SK-N-SH (cell line): ENCODE measurements at places on chromosomes 3 and 15.

DNA sequence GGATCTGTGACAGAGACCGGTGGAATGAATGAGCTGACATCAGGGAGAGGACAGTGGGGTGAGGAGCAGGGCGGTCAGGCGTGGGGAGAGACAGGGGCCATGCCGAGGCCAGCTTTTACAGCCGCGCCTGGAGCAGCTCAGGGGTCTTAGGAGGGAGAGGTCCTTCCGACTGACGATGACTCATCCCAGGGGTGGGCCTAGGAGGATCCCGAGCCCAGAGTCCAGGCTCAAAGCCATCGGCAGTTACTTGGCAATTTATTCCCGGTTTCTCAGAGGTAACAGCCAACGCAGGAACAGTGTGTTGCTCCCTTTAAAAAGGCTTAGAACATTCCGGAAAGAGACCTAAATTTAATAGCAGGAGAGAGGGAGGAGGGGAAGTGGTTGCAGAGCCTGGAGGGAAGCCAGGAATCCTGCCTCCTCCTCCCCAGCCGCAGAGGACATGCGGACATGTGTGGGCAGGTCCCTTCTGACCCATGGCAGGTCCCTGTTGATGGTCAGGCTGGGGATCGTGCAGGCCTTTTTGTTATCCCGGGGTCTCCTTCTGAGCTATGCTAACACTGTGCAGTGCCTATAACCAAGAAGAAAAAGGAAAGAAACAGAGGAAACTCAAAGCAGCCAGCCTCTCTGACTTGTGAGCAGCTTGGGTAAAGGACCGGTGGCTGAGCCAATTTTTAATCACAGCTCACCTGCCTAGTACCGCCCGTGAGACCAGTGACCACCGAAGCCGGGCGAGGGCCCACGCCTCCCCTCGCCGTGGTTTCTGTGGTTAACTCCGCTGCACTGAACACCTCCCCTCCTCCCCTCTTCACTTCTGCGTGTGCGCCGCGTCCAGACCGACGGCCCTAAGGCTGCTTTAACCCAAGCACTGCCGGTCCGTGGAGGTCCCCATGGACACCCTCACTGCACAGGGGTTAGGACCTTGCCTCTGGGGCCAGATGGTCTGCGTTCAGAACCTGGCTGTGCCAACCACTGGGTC is 392.4 kb upstream of the PROK2 start:
- no peak for DNase-seq

GRCh38 chr3:131326307-131326706 is 55.3 kb upstream of the NUDT16 start:
- DNase-seq: no peak

DNA sequence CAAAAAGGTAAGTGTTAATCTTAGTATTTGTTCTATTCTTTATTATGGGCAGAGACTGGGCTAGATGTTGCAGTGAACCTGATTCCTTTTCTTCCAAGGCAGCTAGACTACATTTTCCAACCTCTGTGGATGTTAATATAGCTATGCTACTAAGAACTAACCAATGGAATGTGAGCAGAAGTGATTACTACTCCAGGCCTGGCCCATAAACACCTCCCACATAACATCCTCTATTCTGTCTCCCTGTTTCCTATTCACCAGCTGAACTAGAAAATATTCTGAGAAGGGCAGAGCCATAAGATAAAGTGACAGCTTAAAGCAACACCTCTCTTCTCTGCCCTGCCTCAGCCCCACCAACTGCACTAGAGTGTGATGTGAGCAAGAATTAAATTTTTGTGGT is 29.4 kb downstream of the CD200R1L start:
- no peak for DNase-seq

- DNase-seq: no peak
Measured at GRCh38 chr3:12408984-12409683, 75.1 kb upstream of the TSEN2 start.

DNA sequence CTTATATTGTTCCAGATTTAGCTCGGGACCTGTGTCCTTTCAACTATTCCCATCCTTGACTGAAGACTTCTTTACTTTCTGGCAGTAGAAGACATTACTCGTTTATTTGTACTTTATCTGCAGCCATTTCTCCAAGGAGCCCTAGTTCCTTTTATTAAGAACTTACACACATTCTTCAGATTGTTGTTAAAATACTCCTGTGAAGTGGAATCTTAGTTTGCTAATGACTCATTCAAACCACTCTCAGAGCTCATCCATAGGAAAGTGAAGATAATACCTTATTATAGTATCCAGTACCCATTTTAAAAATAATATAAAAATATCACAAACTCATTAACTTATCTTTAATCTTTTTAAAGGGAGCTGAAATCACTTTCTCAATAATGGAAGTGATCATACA is 63.5 kb downstream of the C3orf70 start:
- no peak for DNase-seq

DNA sequence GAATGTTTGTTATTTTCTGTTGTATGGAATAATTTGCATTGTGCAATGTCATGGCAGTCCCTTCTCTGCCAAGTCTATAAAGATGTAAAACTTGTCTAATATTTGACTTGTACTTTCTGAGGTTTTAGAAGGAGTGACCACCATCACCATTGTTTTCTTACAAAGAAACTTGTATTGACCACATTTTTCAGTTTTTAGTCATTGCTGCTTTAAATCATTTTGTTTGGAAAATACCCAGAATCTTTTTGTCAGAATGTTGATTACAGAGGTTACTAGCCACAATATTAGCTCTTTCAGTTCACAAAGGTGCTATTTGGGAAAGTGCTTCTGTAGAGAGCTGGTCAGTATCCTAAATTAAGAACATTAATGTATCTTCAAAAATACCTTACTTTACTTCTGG is 532.4 kb upstream of the GBE1 start:
- no peak for DNase-seq

- DNase-seq: no peak
Measured at GRCh38 chr15:63072809-63073277, 30.3 kb downstream of the TPM1 start.
